ENCODE measurements at places on chromosomes 7 and 10. TPM values are rescaled to one million over a fixed set of nuclear protein-coding genes. Genes with fewer than 3 reads are reported as not detected.

DNA sequence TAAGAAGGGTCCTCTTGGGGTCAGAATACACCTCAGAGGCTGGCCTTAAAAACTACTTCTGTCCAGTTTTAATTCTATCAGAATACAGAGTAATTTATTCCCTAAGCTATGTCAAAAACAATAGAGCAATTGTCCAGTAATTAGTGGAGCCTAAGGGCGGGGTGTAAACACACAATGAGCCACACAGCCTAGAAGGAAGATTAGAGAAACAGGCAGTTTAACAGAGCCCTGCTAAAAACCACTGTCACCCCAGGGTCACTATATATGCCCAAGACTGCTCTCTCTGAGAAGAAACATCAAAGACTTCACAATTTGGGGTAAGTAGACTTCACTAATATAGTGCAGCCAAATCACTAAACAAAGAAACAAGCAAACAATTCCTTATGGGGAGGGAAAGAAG, 27.2 kb upstream of the WNT2 start:
- DNase-seq: no peak

GRCh38 chr10:27388761-27389399, 115.2 kb upstream of the RAB18 start:
- peak; percentile 43 for DNase-seq

GRCh38 chr7:47510192-47510591, 71.7 kb downstream of the TNS3 start:
- DNase-seq: no peak

DNA sequence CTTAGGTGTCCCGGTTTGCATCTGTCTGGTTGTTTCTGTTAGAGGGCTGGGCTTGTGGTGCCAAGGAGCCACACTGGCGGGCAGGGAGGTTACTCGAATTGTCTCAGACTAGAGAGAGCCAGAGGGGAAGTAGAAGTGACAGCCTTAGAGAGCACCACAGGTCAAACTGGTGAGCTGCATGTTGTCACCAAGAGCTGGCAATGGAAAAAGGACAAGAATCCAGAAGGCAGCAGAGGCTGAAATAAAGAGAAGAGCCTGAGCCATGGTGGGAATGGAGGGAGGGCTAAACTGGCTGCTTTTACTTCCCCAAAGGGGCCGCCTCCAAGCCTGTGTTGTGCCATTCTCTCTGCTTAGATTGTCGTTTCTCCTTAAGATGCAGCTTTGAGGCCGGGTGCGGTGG, 31.1 kb upstream of the RHBDD2 start:
- DNase-seq: no peak

DNA sequence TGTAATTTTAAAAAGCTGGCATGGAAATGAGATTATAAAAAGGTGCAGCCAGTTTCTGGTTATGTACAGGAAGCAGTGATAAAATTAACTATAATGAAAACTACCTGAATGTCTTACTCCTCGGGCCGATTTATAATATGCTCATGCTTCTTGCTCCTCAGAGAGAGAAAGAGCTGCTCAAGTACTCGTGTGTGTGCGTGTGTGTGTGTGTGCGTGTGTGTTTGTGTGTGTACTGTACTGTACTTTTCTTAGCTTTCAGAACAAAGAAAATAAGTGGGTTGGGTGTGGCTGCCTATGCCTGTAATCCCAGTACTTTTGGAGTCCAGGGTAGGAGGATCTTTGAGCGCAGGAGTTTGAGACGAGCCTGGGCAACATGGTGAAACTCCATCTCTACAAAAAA, 96.6 kb upstream of the NMT2 start:
- no peak for DNase-seq

DNA sequence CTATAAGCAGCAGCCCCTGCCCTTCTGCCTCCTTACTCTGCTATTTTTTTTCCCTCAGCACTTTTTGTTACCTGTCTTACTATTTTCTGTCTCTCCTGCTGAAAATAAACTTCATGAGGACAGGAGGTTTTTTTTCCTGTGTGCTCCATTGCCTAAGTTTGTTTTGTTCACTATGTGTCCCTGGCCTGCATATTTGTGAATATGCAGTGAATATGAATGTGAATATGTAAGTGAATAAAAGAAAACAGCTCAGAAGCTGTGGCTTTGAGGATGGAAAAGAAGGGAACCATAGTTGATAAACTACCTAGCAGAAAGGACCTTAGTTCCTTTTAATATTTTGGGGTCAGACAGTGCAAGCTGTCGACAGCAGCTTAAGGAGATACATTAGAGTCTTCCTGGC, 34.9 kb downstream of the PCBD1 start:
- no peak for DNase-seq

GRCh38 chr10:131253931-131254858, 57.3 kb downstream of the TCERG1L start:
- DNase-seq: no peak

GRCh38 chr7:17690030-17690429, 250.3 kb downstream of the SNX13 start:
- DNase-seq: peak; percentile 78

GRCh38 chr10:129658376-129659072, 191.5 kb downstream of the MGMT start:
- no peak for DNase-seq

EXOSC1 gene
- total RNA-seq: 44.8 TPM

TMEM176A gene
- total RNA-seq: not detected

HOXA4 gene
- 0.97 TPM for total RNA-seq

OR6B1 gene
- under 0.01 TPM for total RNA-seq

CALHM3 gene
- total RNA-seq: under 0.01 TPM

EPHA1 gene
- total RNA-seq: 0.32 TPM

SEMA3D gene
- total RNA-seq: 3.0 TPM

Data from fibroblast of villous mesenchyme (primary cell).